ENCODE measurements at places on chromosomes 16 and 17.

DNA sequence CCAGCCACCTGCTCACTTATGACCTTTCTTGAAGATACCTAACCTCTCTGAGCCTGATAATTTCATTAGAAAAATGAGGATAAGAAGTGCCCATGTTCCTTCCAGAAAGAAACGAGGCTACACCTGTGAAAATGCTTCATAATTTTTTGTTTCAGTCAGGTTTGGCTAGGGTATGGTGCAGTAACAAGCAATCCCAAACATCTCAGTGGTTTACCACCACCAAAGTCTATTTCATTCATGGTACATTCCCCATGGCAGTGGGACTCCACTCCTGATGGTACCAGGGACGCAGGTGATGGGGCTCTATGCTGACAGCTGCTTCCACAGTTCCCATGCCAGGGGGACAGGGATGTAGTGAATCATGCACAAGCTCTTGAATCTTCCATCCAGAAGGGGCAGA, 147.6 kb upstream of the CES5A start:
- DNase-seq: no peak

- DNase-seq: no peak
Observed at GRCh38 chr17:72185564-72185963, 64.7 kb downstream of the SOX9 start.

- no peak for DNase-seq
Observed at GRCh38 chr16:11973070-11973469, 3.5 kb upstream of the SNX29 start.

GRCh38 chr17:51434434-51435170, 174.3 kb downstream of the UTP18 start:
- no peak for DNase-seq

GRCh38 chr17:48352630-48353029, 77.4 kb downstream of the SKAP1 start:
- DNase-seq: no peak

DNA sequence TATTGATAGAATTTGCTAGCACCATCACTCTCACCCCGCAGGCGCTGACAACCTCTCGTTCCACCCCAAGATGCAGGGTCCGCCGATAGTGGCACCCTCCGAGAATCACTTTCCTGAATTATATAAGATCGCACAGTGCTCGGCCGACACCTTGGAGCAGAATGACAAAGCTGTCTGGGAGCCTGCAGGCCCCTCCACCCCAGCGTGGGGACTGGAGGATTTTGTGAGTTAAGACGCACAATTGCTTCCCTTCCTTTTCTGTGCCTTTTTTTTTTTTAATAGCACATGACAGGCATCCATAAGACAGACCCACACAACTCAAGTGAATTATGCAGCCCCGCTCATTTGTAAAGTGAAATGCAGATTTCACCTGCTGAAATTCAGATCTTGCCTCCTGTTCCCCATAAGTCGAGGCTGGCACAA, 155.3 kb downstream of the C16orf78 start:
- DNase-seq: no peak

- no peak for DNase-seq
Observed at GRCh38 chr17:57317079-57317478, 60.8 kb downstream of the MSI2 start.

All from progenitor cell of endocrine pancreas (in vitro differentiated cells).